ENCODE measurements at places on chromosomes 4 and X. TPM values are rescaled to one million over a fixed set of nuclear protein-coding genes. Genes with fewer than 3 reads are reported as not detected.

The TBC1D19 gene
- 5.2 TPM for polyA plus RNA-seq

The KANTR gene
- 9.4 TPM for polyA plus RNA-seq

The TRIM60 gene
- polyA plus RNA-seq, result not detected

The CXCL8 gene
- polyA plus RNA-seq, result 1.3 TPM

The ADH6 gene
- 6.3 TPM for polyA plus RNA-seq
